ENCODE measurements at places on chromosomes 7 and 10.

GRCh38 chr7:66296557-66296956 lies 91.4 kb downstream of the TPST1 start:
- peak; percentile 76 for DNase-seq

DNA sequence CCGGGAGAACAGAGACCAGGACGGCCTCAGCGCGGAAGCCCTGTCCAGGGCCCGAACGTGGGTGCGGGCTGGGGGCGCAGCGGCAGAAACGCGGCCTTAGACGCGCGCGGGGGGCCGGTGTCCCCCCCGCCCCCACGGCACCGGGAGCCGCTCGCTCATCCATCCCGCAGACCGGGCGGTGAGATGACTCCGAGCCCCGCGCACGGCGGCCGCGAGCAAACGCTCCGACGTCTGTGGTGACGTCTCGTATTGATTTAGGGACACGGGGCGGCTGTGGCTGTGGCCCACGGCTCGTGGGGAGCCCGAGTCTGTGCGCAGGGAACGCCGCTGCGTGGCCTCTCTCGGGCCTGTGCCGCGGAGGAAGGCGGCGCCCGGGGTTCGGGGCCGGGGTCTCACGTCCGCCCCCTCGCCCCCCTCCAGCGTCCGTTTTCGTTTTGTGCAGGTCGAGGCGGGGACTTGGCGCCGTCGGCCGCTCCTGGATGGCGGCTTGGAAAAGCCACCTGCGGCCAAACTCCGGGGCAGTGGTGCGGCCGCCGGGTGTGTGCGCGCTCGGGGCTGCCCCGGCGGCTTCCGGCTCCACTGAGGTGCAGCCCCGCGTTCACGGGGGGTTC lies 1.0 kb upstream of the NKX6-2 start:
- DNase-seq: no peak

- DNase-seq: no peak
Measured at GRCh38 chr10:82778908-82779307, 903.9 kb downstream of the NRG3 start.

DNA sequence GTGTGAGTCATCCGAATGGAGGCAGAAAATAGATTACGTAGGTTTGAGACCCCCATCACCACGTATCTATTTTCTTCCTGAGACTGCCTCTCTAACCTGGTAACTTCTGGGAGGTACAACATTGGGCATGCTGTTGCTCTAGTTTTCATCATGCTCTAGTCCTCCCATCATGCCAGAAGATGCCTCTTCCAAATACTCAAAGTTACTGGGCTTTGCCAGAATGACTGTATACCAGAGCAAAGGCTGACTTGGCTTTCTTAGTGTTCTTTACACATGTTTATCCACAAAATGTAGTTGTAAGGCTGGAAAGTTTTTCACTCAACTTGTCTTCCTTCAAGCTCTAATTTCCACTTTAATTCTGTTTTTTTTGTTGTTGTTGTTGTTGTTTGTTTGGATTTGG lies 370.5 kb downstream of the MDFIC start:
- DNase-seq: peak; percentile 16

DNA sequence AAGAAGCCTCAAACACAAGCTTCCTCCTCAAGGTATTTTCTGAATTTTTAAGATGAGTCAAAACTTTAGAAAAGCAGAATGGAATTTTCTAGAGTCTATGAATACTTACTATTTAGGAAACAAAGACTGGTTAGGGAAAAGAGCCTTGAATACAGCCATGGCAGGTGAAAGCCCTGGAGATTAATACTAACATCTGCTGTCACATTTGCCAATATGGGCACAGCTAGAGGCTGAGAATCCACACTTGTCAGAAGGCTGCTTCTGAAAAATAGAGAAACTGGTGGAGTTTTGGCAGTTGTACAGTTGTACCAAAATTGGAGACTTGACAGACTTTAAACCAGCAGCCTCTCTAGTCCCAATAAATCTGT lies 24.3 kb upstream of the CNNM1 start:
- no peak for DNase-seq

DNA sequence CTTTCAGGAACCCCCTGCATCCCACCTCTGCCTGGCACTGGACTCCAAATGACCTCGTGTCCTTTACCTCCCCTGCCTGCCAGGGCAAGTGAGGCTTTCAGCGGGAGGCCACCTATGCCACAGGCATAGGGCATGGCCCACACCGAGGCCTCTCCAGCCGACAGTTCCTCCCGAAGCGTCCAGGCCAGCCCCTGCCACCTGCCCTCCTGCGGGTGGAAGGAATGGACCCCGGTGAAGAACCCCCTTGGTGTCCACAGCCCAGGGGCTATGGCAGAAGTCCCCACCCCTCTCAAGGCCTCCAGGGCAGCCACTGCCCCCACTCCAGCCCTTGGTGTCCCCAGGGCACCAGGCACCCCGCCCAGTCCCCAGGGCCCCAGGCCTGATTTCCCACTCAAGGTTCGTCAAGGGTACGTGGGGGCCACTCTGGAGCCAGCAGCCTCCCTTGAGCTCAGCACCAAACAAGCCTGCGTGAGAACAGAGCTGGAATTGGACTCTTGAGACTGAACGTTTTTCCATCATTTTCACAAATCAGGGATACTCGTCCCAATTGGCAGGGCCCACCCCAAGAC lies 3.1 kb downstream of the FUOM start:
- DNase-seq: no peak

Measured in fibroblast of upper back skin (primary cell).